Sigmoid colon (tissue), 7 donors: ENCODE measurements at places on chromosomes 5 and 9.

GRCh38 chr5:26669031-26669430 is 369.4 kb downstream of the CDH9 start:
- no peak for DNase-seq

DNA sequence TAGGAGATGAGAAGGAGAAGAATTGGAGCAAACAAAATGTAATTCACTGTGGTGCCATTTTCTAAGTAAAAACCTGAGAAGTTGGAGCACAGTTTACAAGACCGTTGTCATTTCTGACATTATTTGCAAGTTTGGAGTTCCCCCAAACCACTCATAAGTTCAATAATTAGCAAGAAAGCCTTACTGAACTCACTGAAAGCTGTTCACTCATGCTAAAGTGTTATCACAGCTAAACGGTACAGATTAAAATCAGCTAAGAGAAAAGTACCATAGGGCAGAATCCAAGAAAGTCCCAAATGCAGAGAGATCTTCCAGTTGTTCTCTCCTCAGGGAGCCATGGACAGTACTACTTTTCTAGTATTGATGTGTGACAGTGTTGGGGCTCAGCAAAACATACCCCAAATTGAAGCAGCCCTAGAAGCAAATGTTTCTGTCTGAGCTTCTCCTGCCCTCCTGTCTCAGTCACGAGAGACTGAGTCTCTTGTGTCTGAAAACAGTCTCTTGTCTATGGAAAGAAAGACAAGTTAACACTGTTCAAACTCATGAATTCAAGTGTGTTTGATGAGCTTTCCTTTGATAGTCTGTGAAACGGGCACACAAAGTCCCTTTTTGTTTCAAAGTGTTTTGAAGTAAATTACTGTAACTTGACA is 221.2 kb downstream of the GABRG2 start:
- no peak for DNase-seq

GRCh38 chr9:76403352-76403751 is 9.1 kb upstream of the RFK start:
- no peak for DNase-seq

DNA sequence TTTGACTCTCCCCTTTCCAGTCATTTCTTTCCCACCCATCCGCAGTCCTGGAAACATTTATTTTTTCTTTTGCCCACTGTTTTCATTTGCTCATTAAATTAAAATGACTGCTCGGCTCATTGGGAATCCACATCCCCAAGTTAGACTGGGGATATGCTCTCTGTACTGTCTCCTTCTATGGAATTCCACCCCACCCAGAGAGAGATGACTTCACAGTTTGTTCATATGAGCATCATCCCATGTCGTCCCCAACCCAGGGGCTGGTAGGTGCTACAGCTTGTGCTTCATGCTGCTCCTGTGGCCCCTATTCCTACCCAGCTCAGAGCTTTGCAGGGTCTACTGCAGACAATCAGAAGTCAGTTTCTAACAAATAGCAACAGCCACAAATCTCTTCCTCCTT is 16.5 kb upstream of the RARS1 start:
- no peak for DNase-seq

DNA sequence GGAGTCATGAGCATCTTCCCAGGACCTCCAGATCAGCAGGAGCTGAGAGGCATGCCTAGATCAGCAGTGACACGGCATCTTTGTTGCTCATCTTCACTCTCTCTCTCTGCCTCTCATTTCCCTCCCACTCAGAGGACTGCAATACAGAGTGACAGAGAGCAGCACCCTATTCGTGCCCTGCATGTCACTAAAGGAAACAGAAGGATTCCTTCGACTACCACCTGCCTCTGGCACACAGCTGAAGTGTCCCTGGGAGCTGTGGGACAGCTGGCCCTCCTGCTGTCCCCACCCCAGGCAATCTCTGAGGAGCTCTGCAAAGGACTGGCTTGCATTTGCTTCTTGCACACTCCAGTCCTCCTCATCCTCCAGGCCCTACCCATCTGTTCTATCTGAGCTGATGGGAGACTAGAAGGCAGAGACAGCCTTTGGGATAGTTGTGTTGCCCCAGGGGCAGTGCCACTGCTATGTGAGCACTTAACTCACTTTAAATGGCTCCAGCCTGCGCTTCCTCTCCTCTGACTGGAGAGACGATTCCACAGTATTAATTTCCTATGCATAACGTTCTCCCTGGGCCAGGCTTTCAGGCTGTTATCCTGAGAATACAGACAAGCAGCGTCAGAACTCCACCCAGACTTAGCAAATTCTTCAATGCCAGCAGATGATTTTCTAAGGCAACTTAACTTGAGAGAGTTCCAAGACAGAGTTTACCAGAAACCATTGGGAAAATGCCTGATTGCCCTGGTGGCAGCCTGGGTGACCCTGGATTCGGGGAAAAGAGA is 167.6 kb upstream of the MAP1B start:
- DNase-seq = no peak

DNA sequence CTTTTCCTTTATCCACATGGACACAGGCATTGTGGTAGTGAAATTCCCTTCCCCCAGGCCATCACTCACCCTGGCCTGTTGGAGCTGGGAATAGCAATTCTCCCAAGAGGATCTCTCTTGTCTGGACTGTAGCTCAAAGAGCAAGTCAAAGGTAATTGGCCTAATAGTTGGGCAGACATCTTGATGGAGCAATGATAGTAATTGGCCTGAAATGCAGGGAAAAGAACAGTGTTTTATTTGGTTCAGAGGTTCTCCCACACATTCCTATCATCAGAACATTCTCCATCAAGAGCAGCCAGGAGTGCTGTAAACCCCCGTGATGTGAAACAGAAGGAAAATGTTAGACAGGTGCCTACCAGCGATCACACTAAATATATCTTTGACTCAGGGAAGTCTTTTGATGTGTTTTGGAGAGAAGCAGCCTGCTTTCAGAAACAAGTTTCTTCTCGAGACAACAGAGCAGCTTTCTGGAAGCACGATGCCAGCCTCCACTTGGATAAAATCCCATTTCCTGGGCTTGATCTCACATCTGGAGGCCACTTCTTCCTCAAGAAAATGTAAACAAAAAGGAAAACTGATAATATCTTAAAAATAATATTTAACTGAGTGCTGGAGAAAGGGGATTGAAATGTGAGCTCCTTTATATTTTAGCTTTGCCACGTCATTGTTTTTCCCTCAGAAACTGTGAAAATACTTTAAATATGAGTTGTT is 198.1 kb upstream of the WWC1 start:
- no peak for DNase-seq

DNA sequence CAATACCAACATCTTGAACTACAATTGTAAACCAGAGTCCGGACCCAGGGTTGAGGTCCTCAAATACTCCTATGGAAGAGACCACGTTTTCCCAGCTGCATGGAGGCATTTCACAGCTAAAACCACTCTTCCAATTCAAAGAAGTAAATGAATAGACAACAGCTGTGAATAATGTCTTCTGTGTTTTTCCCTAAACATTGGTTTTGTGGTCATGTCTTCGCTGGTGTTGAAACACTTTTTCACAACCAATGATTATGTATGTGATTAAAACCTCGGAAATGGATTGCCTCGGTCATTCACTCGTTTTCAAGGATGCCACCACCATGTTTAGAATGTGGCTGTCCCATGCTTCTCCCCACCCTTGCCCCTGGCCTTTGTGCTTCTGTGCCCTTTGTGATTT is 9.4 kb upstream of the TENT4A start:
- no peak for DNase-seq

DNA sequence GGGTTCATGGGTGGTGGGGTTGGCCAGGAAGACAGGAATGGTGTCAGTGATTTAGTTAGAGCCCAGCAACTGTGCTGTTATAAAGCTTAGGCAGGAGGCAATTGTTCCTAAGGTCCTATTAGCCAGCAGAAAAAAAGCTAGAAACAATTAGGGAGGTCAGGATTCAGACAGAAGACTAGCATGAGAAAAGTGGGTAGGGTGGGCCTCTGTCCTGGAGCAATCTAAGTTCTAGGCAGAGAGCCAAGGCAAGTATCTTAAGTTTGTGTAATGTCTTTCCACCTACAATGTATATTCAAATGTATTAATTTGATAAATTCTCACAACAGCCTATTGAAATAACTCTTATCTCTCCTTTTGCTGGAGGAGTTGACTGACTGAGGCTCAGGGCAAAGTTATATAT is 6.1 kb upstream of the ZFAND5 start:
- DNase-seq = no peak
